ENCODE measurements at places on chromosomes 6 and 20.

DNA sequence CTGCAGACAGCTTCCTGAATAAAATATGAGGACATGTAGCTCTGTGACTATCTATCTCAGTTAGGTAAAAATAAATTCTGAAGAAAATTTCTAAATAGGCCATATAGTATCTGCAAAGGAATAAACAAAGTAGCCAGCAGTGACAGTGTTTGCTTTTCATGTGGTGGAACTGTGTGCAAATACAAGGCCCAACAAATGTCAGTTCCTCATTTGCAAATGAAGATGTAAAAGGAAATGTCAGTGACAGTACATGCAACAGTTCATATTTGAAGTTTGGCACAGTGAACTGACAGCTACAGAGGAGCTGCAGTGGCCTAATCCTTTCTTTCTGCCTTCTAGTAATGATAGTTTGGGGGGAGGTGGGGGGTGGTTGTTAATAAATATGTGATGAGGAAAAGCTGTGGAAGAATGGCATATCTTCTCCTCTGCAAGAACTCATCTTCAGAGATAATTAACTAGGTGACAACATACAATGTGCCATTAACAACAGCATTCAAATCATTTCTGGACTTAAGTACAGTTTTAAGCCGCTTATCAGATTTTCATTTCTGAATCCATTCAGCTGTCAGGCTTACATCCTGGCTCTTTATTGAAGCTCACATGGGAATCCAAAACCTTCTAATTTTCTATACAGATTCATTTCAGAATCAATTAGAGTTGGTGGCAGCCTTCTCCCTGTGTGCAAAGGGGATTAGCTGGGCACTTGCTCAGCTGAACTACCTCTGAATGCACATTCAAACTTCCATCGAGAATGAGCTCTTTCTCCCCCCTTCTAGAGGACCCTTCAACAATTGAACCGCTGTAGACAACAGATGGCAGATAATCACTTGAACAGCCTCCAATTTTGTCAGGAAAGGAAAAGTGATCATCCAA lies 1059.0 kb upstream of the EPHA7 start:
- no peak for DNase-seq

DNA sequence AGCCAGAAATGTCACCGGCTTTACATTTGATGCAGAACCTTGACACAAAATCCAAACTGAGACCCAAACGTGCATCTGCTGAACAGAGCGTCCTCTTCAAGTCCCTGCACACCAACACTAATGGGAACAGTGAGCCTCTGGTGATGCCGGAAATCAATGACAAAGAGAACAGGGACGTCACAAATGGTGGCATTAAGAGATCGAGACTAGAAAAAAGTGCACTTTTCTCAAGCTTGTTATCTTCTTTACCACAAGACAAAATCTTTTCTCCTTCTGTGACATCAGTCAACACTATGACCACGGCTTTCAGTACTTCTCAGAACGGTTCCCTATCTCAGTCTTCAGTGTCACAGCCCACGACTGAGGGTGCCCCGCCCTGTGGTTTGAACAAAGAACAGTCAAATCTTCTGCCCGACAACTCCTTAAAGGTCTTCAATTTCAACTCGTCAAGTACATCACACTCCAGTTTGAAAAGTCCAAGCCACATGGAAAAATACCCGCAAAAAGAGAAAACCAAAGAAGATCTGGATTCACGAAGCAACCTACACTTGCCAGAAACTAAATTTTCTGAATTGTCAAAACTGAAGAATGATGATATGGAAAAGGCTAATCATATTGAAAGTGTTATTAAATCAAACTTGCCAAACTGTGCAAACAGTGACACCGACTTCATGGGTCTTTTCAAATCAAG lies 108.4 kb downstream of the RTN4IP1 start:
- DNase-seq = peak; percentile 50

GRCh38 chr6:151412909-151413308 lies 21.6 kb upstream of the ZBTB2 start:
- no peak for DNase-seq

GRCh38 chr6:65786815-65787214 lies 79.8 kb upstream of the EYS start:
- DNase-seq = no peak

DNA sequence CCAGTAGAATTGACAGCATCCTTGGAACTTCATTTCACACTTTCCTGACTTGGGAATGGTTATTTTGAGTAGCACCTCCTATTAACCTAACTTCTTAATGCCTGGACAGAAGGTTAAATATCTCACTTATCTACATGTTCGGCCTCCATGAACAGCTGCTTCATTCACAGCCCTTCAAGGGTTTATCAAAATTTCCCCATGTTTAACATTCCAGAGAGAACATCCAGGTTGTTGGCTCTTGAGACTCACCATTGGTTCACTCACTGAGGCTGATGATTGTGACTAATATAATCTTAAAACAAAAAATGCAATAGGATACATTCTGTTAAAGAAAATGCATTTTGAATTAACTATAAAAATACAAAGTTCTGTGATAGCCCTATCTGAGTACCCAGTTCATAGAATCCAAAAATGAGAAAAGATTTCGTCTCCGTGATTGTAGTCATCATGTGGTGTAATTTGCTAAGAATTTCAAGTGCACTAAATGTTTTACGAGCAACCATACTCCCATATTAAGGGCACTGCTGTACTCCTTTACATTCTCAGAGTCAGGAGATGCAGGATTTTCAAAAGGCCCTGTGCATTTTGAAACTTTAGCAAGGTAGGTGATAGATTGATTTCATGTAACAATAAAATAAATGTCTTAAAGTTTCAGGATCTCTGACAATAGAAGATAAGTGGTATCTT lies 260.6 kb upstream of the TAB2 start:
- DNase-seq = no peak

- DNase-seq = no peak
Observed at GRCh38 chr6:150456466-150456865, 87.7 kb downstream of the IYD start.

- DNase-seq = no peak
Observed at GRCh38 chr6:127058027-127058426, 60.4 kb upstream of the RSPO3 start.

DNA sequence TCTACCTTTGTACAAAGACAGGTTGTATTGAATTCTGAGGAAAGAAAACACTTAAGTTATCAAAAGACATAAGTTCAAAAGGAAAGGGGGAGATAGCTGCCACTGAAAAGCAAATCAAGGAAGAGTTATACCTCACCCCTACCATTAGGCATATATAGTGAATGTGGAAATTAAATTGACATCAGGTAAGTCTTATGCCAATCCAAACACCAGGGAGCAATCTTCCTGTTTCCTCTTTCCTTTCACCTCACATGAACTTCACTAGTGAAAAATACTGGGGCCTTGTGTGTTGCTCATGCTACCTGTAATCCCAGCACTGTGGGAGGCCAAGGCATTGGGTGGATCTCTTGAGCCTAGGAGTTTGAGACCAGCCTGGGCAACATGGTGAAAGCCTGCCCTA lies 10.9 kb upstream of the C6orf58 start:
- no peak for DNase-seq

GRCh38 chr6:150835620-150836019 lies 29.9 kb upstream of the MTHFD1L start:
- DNase-seq = no peak

DNA sequence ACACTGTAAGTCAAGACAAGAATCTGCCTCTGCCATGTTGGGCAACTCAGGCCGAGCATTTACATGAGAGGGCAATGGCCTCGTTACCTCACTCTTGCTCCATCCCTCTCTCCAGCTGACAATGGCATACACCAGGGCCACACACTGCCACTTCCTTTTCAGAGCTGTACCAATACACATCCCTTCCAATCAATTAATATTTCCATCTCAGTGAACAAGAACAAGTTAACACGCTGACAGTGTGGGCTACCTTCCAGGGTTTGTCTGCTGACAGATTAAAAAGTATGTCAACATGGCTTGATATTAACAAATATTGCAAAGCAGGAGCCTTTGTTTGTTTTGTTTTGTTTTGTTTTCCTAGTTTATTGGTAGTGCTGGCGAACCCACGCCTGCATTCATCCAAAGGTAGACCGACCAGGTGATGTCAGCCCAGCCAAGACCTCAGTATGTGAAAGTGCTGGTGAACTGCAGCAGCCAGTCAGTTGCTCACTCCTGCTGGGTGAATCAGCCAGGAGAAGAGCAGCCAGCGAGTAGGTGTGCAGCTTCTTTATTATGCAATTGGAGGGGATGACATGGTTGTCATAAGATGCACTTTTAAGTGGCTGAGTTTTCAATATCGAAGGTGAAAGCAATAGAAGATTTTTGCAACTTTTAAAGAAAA lies 487.3 kb upstream of the JARID2 start:
- no peak for DNase-seq

- DNase-seq = no peak
Observed at GRCh38 chr6:98203170-98203806, 631.1 kb upstream of the POU3F2 start.

DNA sequence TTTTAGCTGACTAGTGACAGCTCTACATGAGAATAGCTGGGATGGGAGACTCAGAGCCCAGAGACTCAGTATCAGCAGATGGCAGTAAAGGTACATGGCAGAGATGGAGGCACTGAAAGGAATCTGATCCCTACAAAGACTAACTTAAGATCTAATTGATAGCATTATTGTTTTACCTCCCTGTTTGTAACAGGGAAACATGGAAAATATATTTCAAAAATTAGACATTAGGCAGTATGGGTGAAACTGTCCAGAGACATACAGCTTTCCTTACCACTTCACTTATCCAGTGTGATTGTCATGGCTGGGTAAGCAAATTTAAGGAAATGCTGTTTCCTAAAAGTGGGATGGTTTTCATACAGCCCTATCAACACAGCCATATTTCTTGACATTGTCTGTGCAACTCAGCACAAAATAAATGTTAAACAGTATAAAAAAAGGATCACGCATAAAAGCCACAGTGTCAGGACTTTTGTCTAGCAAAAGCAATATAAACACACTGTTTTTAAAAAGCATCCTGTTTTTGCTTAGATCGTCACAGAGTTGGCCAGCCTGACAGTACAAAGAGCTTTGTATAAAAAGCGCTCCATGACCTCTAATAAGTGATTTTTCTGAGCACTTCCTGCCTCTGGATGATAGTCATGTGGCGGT lies 376.9 kb downstream of the PHF3 start:
- DNase-seq = no peak

- no peak for DNase-seq
Observed at GRCh38 chr6:40900791-40901190, 138.2 kb downstream of the UNC5CL start.

GRCh38 chr20:43789593-43789992 lies 62.8 kb upstream of the GTSF1L start:
- DNase-seq = no peak

- DNase-seq = no peak
Observed at GRCh38 chr6:148406579-148407371, 64.1 kb downstream of the SASH1 start.

- DNase-seq = no peak
Observed at GRCh38 chr20:595330-596308, 14.5 kb downstream of the TCF15 start.

DNA sequence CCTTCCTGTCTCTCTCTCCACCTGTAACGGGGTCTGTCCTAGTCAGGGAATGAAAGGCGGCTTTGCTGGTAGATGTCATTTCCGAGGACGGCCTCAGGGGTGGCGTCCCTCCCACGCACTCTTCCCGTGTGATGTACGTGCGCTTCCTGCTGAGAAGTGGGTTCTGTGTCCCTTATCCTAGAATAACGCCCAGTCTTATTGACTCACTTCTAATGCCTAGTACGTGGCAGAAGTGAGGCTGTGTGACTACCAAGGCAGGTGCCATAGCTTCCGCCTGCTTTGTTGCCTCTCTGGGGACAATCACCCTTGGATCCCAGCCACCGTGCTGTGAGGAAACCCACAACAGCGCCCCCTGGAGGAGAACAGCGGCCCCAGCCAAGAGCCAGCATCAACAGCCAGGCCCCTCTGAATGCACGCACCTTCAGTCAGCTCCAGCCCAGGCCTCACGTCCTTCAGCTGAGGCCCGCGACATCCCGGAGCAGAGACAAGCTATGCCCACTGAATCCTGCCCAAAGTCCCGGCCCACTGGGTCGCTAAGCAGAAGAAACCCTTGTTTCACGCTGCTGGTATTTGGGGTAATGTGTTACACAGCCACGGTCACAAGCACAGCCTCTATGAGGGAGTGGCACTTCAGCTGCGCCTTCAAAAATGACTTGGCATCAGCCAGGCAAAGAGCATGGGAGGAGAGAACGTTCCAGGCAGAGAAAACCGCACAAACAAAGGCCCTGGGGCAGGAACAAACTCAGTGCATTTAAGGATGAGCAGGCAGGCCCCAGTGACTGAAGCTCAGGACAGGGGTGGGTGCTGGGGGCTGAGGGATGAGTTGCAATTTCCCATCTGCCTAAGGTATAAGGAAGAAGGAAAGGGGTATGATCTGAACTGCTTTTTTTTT lies 224.2 kb downstream of the NFATC2 start:
- peak; percentile 37 for DNase-seq

- DNase-seq = peak; percentile 57
Observed at GRCh38 chr6:43181942-43182860, at the start of gene CUL9. Gene CUL9 (plus strand): TSS chr6:43182196. CDS start chr6:43184311, 2,115 bp downstream.

GRCh38 chr6:140183881-140184280 lies 809.4 kb upstream of the CITED2 start:
- DNase-seq = no peak

- DNase-seq = no peak
Observed at GRCh38 chr6:139538366-139538765, 163.9 kb upstream of the CITED2 start.

DNA sequence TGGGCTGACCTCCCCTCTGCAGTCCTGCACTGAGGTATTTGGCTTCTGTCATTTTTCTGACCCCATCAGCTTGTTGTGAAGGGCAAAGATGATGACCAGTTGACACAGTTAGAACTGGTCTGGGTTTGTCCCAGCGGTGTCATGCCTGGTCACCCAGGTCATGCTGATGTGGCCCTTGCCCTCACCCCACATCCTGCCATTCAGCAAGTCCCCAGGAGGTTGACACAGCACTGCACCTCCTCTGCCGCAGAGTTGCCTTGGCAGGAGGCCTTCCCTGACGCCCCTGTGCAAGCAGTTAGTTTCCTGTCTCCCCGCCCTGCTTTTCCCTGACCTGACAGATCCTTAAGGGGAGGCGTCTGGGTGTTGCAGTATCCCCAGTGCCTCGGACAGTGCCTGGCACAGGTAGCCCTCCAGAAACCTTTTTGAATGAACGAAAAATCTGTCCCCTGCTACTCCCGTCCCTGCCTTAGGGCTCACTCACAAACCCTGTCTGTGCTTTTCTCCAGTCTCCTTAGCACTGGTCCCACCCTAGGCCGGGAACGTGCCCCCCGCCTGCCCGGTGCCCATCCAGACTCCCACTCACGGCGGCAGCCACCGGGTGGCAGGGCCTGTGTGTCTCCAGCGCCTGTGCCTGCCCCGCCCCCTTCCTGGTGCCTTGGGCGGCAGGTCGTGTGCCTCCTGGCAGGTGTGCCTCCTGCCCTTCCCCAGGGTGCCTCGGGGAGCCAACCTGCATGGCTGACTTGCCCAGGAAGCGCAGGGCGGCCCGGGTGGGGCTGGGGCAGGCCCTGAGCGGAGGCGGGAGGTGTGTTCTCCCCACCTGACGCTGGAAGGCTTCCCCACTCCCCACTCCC lies 146.3 kb upstream of the RNF24 start:
- DNase-seq = no peak

GRCh38 chr6:221531-222349 lies 70.5 kb upstream of the DUSP22 start:
- no peak for DNase-seq
